Stimulated activated CD4-positive, alpha-beta T cell treated with anti-CD3 and anti-CD28 coated beads, Interleukin-1b, Interleukin-23, amount 100 ng/mL, for 4 hours (primary cell): ENCODE measurements at places on chromosomes 3 and 15.

DNA sequence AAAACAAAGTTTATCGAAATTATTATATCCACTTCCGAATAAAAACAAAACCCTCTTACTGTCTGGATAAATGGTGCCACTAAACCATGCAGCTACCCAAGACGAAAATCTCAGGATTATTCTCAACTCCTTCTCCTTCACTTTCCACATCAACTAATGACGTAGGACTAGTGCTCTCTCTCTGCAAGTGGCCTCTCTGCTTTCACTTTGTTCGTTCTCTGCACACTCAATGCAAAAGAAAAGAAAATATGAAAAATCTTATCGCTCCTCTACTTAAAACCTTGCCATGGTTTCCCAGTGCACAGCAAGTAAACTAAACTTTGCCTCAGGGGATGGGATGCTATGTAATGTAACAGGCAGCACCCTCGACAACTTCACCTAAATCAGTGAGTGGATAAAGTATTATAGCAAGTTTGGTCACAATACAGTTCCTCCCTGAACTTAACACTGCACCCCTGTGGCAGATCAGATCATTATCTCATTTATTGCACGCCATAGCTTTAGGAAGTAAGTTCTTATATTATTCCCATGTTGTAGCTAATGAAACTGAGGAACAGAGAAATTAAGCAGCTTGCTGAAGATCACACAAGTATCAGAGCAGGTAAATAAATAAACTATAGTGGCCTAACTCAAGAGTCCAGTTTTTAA is 262.7 kb upstream of the GADL1 start:
- DNase-seq = no peak

- DNase-seq = no peak
Measured at GRCh38 chr3:5123937-5124336, 1.8 kb downstream of the ARL8B start.

DNA sequence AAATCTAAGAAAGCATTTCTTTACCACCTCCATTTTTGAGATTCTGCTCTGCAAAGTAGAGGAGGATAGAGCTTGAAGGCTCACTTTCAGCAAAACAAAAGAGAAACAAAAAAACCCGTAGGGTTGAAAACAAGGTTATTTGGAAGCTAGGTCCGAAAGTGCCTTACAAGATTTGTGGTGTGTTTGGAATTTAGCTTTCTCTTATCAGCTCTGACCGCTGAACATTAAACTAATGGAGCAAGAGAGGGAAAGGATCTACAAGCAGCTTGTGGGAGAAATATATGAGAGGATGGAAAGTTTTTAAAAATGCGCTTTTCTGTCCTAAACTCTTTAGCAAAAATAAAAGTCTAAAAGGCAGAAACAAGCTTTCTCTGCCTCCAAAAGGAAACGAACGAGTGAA is 545.5 kb downstream of the NTRK3 start:
- no peak for DNase-seq

DNA sequence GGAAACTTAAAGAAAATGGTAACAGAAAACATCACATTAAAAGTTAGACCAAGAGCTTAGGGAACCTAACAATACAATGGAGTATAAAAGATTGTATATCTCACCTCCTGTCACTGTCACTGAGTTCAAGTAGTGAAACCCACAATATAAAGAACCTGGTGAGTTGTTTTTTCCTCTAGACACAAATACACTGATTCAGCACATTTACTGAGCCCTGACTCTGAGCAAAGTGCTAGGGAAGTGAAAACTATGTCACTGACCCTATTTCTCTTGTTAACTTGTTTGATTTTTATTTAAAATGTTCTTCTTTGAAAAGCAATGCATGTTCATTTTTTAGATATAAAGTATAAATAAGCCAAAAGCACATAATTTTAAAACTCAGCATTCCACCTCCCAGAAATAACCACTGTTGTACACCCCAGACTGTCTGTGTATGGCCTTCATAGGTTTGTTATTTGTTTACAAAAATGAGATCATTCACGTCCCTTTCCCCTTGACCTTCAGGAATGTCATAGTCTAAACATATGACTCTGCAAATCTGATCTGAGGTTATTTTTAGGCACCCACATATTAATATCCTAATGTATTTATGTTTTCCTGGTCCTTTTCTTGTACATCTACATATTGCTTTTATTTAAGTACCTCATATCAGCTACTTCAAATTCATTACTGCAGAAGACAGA is 69.2 kb upstream of the CSTA start:
- no peak for DNase-seq

DNA sequence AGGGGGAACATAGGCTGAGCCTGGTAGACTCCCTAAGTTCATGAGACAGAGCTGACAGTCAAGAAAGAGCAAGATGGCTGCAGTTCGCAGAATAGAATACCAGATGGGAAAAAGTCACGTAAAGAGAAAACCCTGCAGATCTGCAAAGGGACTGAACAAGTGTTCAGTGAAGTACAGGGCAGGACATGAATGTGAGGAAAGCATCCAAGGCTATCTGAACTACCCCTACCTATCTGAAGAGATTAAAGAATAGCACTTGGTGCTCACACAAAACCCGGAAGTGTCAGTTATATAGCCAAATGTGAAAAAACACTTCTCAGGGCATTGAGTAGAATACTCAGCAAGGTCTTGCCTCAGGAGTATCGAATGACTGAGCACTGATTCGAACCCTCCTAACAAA is 44.0 kb downstream of the GOLGB1 start:
- DNase-seq = no peak

DNA sequence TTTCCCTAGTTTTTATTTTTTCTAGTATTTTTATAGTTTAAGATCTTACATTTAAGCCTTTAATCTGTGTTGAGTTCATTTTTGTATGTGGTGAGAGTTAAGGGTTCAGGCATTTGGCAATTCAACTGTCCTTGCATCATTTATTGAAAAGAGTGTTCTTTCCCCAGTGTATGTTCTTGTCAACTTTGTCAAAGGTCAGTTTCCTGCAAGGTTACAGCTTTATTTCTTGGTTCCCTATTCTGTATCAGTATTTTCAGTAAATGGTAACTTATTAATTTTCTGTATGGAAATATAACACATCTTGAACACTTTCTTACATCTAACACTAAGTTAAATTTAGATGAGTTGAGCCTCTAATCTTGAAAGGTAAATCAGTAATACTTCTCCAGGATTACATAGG is 1770.1 kb downstream of the OTOL1 start:
- no peak for DNase-seq

- no peak for DNase-seq
Measured at GRCh38 chr3:147318900-147319299, 87.4 kb downstream of the ZIC4 start.

- no peak for DNase-seq
Measured at GRCh38 chr15:29867241-29868000, 45.2 kb upstream of the TJP1 start.
